ENCODE measurements at places on chromosomes 12 and 14.

GRCh38 chr14:101918065-101918989 lies 46.0 kb upstream of the DYNC1H1 start:
- no peak for DNase-seq

DNA sequence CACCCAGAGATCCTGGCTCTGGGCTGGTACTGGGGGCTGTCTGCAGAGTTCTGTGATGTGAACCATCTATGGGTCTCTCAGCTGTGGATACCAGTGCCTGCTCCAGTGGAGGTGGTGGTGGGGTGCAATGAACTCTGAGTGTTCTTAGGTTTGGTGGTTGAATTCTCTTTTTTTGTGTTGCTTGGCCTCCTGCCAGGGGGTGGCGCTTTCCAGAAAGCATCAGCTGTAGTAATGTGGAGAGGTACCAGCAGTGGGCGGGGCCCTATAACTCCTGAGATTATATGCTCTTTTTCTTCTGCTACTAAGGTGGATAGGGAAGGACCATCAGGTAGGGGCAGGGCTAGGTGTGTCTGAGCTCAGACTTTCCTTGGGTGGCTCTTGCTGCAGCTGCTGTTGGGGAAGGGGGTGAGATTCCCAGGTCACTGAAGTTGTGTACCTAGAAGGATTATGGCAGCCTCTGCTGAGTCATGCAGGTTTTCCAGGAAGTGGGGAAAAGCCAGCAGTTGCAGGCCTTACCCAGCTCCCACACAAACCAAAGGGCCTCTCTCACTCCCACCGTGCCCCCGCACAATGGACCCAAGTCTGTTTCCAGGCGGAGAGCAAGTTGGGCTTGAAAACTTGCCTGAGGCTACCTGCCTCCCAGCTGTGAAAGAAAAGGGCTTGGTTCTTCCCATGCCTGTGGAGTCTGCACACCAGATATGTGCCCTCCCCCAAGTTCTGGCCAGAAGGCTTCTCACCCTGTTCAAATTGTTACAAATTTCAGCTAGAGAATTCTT lies 18.6 kb downstream of the CCER1 start:
- DNase-seq = no peak

- DNase-seq = no peak
Measured at GRCh38 chr14:56008150-56008549, 110.1 kb upstream of the PELI2 start.

- no peak for DNase-seq
Measured at GRCh38 chr12:30814295-30814655, 59.5 kb upstream of the CAPRIN2 start.

DNA sequence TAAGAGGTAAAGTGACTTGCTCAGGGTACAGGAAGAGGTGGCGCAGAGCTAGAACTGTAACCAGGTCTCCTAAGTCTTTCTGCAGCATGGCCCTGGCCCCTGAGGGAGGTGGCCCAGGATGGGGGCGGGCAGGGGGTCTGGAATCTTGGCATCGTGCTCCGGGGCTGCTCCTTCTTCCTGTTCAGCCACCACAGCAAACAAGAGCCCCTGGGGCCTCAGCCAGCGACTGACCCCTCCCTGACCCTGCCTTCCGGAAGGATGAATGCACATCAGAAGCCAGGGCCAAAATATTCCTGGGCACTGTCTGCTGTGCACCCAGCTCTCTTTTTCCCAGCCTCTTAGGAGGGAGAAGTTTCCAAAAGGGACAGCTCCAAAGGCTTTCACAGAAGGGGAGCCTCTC lies 242.8 kb downstream of the DPF3 start:
- DNase-seq = no peak

DNA sequence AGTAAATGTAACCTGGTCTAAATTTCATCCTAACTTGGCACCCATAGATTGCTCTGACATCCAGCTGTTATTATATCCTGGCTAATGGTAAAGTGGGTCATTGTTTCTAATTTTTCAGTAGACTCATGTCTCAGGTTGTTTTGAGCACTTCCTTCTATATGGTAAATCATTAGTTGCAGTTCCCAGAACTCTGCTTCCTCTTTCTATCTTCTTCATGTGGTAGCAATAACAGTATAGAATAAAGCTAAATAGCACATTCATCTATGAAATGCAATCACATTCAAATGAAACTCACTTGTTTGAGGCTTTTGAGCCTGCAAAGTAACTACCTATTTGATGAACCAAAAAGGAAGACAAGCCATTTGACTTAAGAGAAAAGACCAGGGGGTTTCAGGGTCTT lies 65.1 kb upstream of the GZMB start:
- no peak for DNase-seq

DNA sequence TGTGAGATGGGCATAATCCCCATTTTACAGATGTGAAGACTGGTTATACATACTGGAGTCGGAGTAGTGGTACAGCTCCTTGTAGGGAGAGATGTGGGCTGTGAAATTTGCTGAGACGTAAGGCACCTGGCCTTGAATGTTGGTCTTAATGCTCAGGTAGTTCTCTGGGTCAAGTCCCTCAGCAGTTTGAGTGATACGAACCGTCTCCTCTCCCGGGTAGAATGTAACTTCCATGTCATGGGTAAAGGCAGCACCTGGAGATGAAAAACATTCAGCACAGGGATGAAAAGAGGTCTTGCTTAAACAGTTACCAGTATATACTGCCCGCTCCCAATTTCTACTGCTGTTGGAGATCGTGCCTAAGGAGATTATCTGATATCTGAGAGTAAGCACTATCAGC lies 28.3 kb downstream of the NID2 start:
- no peak for DNase-seq

GRCh38 chr14:31212893-31213292 lies 5.3 kb upstream of the HECTD1 start:
- DNase-seq = no peak

Measured in NCI-H510A treated with DMSO at 0.1 percent for 48 hours (cell line).